D721Med (cell line): ENCODE measurements at places on chromosomes 11 and 22.

DNA sequence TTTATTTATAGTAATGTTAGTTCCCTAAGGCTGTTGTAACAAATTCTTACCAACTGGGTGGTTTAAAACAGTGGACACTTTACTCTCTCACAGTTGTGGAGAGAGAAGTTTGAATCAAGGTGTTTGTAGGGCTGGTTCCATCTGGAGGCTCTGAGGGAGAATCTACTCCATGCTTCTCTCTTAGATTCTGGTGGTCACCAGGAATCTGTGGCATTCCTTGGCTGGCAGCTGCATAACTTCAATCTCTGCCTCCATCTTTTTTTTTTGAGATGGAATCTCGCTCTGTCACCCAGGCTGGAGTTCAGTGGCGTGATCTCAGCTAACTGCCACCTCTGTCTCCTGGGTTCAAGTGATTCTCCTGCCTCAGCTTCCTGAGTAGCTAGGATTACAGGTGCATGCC, 46.3 kb downstream of the LDLRAD3 start:
- DNase-seq, result no peak

DNA sequence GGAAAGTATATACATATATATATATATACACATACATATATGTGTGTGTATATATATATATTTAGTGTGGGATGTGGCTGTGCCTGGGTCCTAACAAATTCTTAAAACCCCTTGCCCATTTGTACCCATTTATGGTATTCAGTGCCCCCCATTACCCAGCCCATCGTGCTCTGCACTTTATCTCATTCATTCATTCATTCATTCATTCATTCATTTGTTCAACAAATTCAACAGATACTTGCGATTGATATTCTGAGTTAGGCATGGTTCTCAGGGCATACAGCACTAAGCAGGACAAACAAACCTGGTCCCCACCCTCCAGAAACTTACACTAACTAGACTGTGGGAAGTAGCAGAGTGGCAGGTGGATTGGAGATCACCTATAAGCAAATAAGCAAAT, 56.6 kb upstream of the LMO2 start:
- DNase-seq, result no peak

DNA sequence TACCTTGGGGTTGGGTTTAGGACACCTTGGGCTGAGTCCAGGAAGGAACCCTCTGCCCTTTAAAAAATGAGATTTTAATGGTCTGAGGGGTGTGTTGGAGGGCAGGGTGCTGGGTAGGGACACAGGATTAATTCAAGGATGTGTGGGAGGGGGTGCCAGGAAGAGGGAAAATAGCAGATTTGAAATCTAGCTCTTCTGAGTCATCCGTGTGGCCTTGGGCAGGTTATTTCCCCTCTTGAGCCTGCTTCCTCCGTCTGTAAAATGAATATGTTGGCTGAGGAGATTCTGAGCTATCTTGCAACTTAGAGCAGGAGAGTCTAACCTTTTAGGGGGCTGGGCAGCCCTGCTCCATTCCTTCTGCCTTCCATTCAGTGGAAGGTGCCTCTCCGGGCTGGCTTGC, 3.0 kb downstream of the TSPAN18 start:
- no peak for DNase-seq

DNA sequence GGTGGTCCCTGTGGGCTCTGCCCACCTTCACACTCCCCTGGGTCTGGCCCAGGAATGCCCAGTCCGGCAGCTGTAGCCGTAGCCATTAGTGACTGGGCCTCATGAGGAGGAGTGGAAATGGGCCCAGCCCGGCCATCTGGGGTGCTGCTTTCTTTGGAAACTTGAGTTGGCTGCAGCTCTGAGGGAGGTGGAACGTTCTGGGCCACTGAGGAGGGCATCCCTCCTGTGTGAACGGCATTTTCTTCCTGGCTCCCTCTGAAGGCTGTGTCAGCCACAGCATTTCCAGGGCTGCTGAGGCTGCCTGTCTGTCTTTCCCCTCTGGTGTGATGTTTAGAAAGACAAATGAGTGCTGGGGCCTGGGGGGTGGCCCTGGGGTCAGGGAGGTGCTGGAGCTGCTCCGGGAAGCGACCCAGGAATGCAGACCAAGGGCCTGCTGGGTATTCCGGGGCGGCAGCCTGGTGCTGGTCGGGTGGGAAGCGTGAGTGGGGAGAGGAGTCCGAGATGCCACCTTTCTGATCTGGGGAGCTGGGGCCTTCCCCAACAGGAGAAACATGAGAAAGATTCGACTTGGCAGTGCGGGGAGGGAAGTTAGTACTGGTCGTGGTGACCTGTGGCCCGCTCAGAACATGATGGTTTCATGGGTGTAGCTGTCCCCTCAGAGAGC, 27.1 kb downstream of the PTDSS2 start:
- no peak for DNase-seq

DNA sequence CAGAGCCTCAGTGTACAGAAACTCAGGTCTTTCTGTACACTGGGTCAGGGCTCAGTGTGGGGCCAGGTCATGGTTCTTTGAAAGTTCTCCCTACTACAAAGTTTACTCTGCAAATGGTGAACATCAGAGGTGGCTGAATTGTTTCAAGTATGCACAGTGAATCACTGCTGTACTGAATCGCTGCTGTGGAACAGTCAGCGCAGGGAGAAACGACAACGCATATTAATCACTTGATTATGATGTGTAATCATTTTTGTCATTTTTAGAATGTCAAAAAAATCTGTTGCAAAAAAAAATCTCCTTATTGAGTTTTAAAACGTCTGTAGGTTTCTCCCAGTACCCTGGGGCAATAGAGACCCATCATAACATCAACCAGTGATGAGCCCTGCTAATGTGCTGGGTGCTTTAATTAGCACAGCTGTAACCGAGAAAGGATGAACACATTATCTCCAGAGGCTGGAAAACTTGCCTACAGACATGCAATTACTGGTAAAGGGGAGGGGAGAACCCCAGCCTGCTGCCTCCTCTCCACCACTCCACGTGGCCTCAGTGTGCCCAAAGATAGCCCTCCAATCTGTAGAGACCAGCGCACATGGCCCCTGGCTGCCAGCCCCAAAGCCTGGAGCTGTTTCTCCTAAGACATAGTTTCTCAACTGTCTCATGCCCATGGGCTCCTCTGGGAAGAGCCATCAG, 12.8 kb downstream of the ARRB1 start:
- DNase-seq, result no peak

- no peak for DNase-seq
Observed at GRCh38 chr11:119726150-119726553, 2.8 kb downstream of the NECTIN1 start.

DNA sequence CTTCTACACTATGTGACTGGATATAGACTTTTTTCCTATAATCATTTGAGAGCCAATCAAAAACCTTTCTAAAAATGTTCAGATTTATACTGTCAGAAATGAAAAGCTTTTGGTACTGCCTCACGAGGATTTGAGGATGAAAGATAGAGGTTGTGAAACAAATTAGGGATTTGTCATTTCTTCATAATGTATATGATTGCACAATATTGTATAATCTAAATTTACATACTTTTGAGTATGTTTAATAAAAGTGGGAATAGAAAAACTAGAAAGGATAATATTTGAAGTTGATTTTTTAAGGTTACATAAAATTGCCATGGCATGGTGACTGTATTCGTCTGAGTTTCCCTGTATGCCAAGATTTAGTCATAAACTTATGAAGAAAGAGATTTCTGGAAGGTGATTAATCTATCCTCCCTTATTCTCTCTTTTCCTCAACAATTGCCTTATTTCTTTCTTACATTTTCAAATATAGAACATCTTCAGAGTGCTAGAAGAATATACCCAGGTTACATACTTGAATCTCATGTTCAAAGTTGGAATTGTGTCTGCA, 56.2 kb downstream of the CASP12 start:
- DNase-seq, result no peak

- DNase-seq, result no peak
Observed at GRCh38 chr22:19543970-19544708, 19.9 kb upstream of the CLDN5 start.

GRCh38 chr11:66880496-66881450, 23.9 kb downstream of the LRFN4 start:
- DNase-seq, result no peak

DNA sequence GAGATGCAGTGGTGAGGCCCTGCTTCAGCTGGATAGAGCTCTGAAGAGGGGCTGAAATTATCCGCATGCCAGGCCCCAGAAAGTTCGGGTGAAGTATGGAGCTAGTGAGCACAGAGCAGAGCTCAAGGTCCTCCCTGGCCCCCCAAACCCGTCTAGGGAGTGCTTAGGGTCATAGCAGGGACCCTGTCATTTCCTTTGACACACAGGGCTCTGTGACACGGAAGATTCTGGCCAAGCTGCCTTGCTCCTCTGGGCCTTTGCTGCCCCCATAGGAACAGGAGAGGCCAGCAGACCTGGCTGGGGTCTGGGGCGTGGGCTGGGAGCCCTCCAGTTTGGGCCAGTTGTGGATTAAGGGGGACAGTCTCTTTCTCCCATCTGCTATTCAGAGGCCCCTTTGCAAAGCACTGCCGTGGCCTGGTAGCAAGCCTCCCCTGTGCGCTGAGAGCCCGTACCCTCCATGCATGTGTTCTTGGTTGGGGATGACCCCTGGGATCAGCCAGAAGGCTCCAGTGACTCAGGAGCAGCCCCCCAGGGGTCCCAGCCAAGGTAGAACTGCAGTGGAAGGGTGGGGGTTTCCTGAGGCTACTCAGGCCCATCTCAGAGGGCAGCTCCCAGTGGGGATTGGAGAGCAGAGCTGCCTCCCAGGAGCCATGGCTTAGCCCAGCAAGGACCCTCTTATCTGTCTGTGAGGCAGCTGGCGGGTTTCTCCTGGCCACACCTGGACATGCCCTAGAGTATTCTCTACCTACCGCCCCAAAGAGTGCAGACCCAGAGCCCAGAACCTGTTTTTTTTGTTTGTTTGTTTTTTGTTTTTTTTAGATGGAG, 42.3 kb downstream of the RNF141 start:
- no peak for DNase-seq

GRCh38 chr22:43002202-43002586, 12.8 kb downstream of the PACSIN2 start:
- DNase-seq, result no peak

GRCh38 chr11:21944577-21944976, 248.3 kb upstream of the ANO5 start:
- DNase-seq, result no peak

GRCh38 chr11:10441652-10442503, 13.2 kb upstream of the AMPD3 start:
- no peak for DNase-seq

GRCh38 chr22:17601031-17601430, 27.5 kb downstream of the ATP6V1E1 start:
- DNase-seq, result no peak

DNA sequence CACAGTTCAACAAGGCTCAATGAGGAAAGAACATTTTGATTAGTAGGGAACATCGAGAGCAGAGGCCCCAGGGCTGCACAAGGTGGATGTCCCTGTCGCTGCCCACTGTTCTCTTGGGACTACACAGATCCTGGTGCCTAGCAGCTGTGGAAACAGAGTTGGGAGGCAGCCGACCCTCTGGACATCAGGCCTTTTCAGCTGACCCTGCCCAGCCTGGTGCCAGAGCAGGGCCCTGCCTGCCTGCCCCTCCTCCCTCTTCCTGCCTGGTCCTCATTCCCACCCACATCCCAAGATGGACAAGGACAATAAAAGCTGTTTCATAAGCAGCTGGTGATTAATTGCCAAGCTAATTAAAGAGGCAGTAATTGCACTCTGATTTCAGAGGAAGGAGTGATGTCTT, 60.7 kb downstream of the NFAM1 start:
- DNase-seq, result no peak

DNA sequence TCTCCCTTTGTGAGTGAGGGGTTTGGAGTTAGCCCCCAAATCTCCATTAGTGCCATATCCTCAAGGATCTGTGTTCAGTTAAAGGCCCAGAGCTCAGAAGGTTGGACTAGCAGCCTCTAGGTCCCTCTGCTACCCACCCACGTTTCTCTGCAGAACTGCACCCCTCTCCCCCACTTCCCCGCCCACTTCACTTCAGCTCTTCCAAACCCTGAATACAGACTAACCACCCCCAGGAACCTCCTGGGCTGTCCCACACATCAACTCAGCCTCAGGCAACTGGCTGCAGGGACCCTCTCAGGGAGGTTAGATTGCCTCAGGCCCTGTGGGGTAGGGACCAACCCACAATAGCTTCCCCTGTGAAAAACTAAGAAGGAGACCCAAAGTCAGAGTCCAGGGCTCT, 840 bp downstream of the VPREB3 start:
- no peak for DNase-seq

DNA sequence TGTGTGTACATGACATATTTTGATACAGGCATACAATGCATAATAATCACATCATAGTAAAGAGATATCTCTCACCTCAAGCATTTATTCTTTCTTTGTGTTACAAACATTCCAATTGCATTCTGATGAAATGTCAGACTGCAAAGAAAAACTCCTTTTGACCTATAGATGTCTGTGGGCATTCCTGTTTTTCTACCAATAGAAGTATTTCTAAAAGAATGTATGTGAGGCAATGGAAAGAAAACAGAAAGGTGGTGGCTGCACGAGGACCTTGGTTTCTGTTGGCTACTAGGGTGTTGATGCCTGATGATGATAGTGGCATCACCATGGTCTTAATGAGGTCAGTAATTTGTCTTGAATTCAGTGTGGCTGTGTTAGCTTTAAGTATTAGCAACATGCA, 137.0 kb upstream of the ANO3 start:
- no peak for DNase-seq
